Hematopoietic multipotent progenitor cell treated with erythropoietin and hydrocortisone succinate and interleukin-3 and kit ligand, for 8 days (in vitro differentiated cells): ENCODE measurements at places on chromosomes 4 and X.
A peak's percentile ranks its signal among the peaks of the same experiment; 100 is the strongest.

DNA sequence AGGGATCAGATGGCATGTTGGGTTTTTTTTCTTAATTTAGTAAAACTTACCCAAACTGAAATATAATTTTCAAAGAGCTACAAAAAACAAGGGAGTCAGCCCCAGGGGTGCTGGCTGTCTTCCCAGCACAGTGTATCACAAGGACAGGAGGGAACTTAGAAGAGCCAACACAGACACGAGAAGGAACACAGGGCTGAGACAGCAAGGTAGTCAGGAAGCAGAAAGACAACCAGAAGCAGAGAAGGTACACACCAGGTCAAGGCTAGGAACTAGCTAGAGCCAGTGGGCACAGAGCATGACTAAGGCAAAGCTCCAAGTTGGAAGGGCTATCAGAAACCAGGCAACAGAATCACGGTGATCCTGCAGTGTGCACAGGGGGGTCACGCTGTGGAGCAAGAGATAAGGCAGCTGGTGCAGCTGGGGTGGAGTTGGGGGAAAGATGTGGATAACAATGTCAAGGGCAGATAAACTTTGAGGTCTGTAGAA lies 168.7 kb downstream of the NR3C2 start:
- peak; percentile 98 for DNase-seq

DNA sequence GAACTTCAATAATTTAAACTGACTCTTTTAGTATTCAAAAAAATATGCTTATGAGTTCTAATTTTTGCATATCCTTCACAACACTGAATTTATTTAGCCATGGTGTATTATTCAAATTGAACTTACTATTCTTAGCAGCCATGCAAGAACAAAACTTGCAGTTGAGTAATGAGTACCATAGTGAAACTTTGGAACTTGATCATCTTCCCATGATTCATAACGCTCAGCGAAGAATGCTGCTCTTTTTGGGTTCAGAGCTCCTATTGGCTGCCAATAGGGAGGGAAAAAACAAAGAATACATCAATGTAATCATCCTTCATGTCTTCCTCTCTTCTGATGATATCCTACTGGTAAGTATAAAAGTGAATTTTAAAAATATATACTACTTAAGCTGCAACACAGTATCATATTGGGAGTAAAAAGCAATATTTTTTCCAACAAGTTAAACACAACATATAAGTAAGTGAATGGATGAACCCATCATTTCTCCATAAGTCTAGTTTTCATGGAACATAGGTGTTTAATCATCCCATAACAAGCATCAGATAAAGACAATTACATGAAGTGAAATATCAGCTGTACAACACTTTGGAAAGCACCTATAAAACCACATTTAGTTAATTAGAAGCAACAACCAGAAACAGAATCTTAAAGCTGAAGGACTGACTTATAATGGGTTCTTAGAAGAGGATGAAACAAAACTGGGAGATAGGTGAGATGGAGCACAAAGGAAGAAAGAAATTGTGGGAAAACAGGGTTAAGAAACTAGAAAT lies 145.2 kb upstream of the MAB21L2 start:
- no peak for DNase-seq

- no peak for DNase-seq
Observed at GRCh38 chr4:3527101-3527913, 4.9 kb downstream of the LRPAP1 start.

DNA sequence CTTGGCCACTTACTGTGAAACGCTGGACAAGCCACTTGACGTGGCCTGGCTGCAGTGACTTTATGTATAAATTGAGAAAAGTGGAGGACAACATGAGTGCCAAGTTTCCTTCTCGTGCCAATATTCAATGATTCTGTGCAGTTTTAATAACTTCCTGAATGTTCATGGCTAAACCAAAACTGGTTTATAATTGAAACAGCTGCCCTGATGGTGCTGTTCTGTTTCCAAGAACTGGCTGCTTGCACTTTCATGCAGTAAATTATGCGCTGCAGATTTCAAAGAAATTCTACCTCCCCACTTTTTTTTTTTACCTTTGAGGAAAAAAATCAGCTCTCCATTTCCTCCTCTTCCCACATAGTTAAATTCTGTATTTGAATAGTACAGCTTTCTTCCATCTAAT lies 205.2 kb upstream of the CASK start:
- DNase-seq, result no peak

DNA sequence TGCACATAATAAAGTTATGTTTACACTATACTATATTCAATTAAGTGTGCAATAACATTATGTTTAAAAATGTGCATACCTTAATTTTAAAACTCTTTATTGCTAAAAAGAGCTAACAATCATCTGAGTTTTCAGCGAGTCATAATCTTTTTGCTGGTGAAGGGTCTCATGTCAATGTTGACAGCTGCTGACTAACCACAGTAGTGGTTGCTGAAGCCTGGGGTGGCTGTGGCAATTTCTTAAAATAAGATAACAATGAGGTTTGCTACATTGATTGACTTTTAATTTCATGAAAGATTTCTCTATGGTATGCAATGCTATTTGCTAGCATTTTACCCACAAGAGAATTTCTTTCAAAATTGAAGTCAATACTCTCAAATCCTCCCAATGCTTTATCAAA lies 58.6 kb downstream of the C4orf46 start:
- DNase-seq, result no peak

- DNase-seq, result no peak
Observed at GRCh38 chr4:129384974-129385373, 289.0 kb downstream of the C4orf33 start.

GRCh38 chrX:70454441-70455365 lies 10.1 kb downstream of the DLG3 start:
- peak; percentile 48 for DNase-seq

DNA sequence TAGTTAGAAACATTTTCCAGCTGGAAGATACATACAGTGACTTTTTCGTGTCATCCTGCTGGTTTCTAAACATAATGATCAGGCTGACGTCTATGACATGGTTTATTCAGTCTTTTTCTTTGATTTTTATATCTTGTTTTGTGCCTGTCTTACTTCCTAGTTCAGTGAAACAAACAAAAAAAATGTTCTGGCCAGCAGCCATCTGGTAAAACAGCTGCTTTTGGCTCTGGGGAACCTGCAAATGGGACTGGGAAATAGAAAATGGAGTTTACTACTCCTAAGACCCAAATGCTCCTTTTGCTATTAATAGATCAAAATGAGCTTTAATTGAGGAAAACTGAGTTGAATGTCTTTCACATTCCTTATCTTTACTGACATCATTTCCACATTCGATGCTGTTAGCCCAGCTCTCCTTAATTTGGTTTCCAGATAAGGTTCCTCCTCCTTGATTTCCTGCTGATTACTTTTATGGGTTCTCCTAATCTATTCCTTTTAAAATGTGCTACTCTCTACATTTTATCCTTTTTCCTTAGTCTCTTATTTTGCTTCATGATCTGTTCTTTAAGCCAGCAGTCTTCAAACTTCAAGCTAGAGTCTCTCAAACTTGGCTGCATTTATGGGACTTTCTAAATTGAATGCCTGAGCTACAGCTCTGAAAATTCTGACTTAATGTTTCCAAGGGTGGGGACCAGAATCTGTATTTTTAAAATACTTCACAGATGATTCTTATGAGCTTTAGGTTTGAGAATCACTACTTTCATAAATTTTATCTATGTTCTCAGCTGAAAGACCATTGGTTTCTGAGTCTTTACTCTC lies 499.5 kb downstream of the ANKRD50 start:
- no peak for DNase-seq

DNA sequence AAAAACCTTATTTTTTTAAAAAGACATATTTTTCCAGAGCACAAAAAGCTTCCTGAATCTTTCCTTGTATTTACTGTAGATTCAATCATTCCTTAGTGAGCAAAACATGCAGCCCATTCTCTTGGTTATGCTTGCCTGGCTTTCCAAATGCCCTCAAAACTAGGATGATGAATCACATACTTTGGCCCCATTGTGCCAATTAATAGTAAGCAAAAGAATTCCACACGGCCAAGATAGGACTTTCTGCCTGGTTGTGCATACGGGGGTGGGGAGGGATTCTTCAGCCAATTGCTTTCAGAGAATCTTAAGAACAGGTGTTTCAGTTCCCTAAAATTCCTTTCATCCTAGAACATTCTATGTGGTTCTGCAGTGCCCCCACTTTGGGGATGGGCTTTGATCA lies 7.0 kb downstream of the RAI2 start:
- no peak for DNase-seq

DNA sequence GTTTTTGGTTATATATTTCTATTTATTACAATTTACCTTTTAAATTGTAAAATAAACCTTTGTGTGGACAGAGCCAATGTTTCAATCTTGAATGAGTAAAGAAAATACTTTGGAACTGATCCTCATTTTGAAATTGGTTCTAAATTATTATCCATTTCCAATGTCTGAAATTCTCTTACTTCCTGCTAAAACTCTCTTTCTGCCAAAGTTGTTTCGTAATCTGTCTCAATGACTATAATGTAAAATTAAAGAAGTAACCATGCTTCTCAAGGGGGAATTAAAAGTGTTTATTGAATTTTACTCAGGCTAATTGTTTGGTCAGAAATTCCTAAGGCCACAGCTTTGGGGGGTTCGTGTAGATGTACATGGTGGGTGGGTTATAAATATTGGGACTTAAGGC lies 34.8 kb downstream of the YIPF6 start:
- no peak for DNase-seq

DNA sequence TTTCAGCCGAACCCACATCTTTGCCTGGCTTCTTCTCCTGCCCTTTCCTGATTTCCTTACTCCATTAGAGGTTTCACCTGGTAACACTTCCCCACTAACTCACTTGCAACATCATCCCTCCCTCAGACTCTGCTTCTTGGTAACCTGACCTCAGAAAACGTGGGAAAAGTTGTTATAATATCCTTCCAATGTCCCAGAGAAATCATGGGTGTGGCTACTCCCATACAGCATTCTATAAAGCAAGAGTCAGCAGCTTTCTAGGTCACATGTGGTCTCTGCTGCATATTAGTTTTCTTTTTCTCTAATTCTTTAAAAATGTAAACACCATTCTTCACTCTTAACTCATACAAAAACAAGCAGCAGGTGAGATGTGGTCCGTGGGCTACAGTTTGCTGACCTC lies 283.1 kb upstream of the MAOA start:
- no peak for DNase-seq

GRCh38 chr4:150814873-150815272 lies 200.2 kb downstream of the LRBA start:
- DNase-seq, result no peak

GRCh38 chrX:49166914-49167739 lies 4.6 kb downstream of the MAGIX start:
- DNase-seq, result peak; percentile 88

DNA sequence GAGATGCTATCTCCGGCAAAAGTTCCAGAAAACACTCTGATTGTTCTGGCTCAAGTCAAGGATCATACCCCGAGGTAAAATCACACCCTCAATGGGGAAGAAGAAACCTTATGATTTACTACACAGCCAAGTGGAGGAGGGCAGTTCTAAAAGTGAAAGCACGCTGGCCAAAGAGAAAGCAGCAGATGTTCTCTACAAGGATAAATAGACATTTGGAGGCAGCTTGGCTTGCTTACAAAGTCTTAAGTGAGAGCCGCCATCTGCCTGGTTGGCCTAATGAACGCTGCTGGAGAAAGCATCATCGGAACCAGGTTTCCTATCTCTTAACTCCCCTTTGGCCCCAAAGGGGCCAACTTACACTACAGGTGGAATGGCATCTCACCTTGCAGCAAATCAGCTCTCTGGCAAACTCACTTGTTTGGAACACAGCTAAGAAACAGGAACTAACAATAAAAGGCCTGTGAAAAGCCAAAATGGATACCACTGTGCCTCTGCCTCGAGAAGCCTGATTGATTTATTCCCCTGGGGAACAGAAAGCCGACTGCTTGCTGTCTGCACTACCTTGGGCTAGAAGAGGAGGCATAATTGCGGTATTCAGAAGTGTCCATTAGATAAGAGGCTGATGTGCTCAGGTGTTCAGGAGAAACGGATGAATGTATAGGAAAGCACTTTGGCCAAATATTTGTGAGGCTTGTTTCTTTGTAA lies 22.8 kb downstream of the FRAS1 start:
- DNase-seq, result no peak

DNA sequence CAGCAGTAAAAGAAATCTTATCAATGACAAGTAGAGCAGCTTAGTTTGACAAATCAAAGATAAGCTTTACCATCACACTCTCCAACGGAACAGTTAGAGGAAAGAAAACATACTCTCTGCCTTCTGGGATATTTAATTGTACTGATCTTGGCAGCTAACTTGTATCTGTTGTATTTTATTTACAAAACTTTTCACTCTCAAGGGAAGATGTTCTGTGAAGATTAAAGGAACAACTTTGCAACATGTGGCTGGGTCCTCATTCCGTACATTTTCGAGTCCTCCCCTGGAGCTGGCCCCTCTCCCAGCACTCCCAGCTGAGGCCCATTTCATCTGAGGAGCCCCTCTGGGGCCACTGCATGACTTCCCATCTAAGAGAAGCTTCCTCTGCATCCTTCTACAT lies 74.4 kb downstream of the RPS3A start:
- no peak for DNase-seq

DNA sequence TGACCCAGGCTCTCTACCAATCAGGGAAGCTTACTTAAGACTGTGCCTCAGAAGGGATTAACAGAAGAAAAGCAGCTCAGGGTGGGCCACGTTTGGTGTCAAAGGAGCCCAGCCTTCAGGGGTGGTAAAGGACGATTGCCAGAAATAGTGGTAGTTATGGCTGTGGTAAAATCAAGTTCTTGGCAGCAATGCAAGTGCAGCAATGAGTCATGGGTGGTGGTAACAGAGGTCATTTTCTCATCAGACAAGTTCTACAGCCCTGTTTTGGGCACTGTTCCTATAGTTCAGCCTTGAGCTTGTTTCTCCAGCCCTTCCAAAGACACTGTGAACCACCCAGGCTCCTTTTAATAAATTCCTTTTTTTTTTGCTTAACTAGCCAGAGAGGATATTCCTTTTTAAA lies 120.3 kb downstream of the EFHC2 start:
- no peak for DNase-seq

DNA sequence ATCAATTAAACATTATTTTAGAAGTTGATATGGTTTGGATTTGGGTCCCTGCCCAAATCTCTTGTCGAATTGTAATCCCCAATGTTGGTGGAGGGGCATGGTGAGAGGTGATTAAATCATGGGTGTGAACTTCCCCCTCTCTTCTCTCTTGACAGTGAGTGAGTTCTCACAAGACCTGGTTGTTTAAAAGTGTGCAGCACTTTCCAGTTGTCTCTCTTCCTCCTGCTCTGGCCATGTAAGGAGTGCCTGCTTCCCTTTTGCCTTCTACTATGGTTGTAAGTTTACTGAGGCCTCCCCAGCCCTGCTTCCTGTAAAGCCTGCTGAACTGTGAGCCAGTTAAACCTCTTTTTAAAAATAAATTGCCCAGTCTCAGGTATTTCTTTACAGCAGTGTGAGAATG lies 141.4 kb downstream of the GALNTL6 start:
- DNase-seq, result peak; percentile 16

DNA sequence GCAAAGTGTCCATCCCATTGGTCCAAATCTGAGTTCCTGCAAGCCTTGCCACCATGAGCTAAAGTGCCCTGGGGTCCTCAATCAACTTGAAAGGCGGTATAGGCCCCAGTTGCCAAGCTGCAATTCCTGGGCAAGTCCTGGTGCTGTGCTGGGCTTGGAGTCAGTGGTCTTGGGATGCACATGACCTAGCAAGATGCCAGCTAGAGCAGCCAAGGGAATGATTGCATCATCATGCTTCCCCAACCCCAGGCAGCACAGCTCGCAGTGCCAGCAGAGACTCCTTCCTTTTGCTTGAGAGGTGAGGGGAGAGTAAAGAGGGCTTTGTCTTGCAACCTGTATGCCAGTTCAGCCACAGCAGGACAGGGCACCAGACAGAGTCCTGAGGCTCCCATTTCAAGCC lies 50.5 kb downstream of the KCNIP4 start:
- DNase-seq, result no peak
